IMR-90 (cell line): ENCODE measurements at places on chromosomes 5 and 9. TPM values are rescaled to one million over a fixed set of nuclear protein-coding genes. Genes with fewer than 3 reads are reported as not detected.
A peak's percentile ranks its signal among the peaks of the same experiment; 100 is the strongest.

DNA sequence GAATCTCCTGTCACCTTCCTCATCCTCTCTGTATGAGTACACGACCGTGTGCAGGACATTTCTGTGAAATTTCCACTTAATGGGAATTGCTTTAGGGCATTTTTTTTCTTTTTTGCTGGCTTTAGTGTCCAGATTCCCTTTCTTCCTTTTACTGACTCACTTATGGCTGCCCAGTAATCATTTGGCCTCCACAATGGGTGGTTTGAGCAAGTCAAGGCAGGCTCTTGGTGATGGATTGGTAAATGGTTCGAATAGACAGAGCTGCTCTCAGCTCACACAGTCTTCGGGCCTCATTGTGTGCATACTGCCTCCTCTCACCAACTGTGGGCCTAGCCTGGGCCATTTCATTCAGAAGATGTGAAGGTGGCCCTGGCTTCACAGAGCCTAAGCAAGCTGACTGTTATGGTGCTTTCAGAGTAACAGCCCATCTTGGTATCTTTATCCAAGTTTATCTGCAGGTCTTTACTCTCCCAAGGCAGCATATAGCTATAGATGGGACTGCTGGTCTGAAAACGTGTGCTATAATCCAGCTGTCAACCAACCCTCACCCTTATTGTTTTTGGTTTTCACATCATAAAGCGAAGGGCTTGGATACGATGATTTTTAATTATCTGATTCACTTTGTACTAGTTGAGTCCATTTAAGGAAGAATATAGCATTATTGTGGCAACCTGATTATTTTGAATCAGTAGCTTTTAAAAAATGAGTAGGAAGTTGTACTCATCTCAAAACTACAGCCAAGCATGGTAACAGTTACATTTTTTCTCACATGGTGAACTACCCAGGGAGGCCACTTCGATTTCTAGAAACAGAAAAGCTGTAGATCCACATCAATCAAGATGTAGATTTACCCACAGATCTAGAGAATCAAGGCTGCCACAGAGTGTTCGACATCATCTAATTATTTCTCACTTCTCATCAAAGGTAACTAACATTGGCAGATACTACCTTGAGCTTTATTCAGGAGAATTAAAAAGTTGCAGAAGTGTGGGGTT lies 50.4 kb upstream of the CKMT2 start:
- H3K36me3 ChIP-seq, result peaks cover 6% of the 10 kb centered on the region; the same call in 1 of the 2 replicates
- no peak overlapping the region for H3K4me3 ChIP-seq
- DNase-seq, result no peak
- H3K4me1 ChIP-seq, result no peaks in the 10 kb centered on the region

DNA sequence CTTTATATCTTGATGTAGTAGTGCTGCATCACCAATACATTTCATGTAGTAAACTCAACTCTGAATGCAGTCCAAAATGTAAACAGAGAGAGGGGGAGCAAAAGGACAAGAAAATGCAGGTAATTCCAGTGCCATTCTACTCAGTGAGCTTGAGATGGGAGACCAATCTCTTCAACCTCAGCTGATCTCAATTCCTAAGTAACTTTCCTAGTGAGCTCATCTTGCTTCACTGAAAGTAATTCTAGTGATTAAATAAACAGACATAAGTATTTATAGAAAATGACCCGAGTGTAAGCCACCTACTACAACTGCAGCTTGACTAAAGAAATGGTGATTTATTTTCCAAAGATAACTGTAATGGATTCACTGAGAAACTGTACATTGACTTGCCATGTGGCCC lies 424.5 kb downstream of the DMRT2 start:
- H3K4me3 ChIP-seq, result no peak overlapping the region
- no peaks in the 10 kb centered on the region for H3K4me1 ChIP-seq
- no peaks in the 10 kb centered on the region for H3K27me3 ChIP-seq
- no peak for DNase-seq
- no peak overlapping the region for H3K27ac ChIP-seq
- H3K36me3 ChIP-seq, result no peaks in the 10 kb centered on the region

DNA sequence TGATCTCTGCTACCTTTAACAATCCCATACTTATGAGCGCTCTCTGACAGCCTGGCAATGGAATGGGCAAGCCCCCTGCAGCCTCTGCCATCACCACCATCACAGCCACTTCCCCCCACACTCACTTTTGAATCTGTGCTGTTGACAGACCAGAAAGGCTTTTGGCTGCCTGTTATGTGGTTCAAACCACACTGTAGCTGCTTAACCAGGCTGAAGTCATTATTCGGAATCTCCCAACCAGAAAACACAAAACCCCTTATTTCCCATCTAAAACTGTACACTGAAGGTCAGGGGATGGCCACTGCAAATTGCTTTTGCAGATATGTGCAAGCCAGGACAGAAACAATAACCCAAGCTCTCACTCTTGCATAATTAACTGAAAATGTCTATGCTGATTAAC lies 35.8 kb downstream of the PTCH1 start:
- peaks cover 41% of the 10 kb centered on the region for H3K36me3 ChIP-seq
- no peak overlapping the region for H3K27ac ChIP-seq
- no peak overlapping the region for H3K4me3 ChIP-seq

DNA sequence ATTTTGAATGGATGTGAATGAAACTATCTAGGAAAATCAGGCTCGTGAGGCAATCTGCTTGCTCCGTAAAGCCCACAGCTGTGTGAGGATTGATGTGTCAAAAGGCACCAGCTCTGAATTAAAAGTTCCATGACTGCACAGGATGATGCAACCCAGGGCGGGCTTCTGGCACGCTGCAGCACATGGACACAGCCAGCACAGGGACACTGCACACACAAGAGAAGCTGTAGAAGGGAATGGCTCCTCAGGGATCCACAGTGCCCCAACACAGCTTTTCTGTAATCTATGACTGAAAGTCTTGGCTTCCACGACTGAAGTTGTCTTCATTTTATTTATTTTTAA lies 151.0 kb downstream of the GCNT1 start:
- no peak overlapping the region for H3K27ac ChIP-seq
- peaks cover 4% of the 10 kb centered on the region; the same call in 1 of the 2 replicates for H3K27me3 ChIP-seq
- H3K4me3 ChIP-seq, result no peak overlapping the region
- no peaks in the 10 kb centered on the region for H3K4me1 ChIP-seq
- peak; percentile 54 for DNase-seq

GRCh38 chr5:172730981-172731679 lies 39.9 kb downstream of the DUSP1 start:
- no peak overlapping the region for H3K4me3 ChIP-seq
- H3K27me3 ChIP-seq, result peaks cover 2% of the 10 kb centered on the region; the same call in 1 of the 2 replicates
- H3K27ac ChIP-seq, result no peak overlapping the region
- H3K4me1 ChIP-seq, result peaks cover 15% of the 10 kb centered on the region

DNA sequence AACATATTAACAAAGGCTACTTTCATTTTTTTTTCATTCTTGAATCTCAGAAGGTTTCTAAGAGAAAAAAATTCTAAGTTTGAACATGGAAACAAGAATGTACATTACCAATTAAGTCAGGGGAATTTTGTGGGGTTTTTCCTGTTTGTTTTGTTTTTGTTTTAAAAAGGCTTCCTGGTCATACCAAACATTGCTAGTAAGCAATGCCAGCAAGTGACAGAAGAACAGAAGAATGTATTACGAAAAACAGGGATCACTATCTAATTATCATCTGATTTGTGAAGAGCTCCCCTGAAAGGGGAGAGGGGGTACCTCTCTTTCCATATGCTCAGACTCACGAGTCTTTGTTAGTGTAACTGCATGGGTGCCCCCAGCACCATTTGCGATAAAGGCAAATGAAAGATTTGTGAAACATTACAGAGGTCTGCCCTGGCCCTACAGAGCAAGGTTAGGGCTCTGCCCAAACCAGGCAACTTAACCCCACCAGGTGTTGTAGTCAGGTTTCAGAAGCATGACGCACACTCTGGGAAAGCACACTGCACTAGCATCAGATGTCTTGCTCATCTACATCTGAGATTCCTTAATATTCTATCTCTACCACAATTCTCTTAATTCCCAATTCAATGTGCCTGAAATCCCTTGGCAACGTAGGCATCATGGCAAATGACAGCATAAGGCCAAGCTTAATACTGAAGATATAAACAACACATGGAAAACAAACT lies 268.2 kb downstream of the MLLT3 start:
- no peaks in the 10 kb centered on the region for H3K27me3 ChIP-seq
- no peak overlapping the region for H3K4me3 ChIP-seq
- peaks cover 3% of the 10 kb centered on the region for H3K36me3 ChIP-seq
- peaks cover 21% of the 10 kb centered on the region for H3K4me1 ChIP-seq

GRCh38 chr5:127010362-127010761 lies 20.0 kb downstream of the MARCHF3 start:
- DNase-seq, result peak; percentile 29
- peaks cover 4% of the 10 kb centered on the region; the same call in 1 of the 2 replicates for H3K4me1 ChIP-seq
- no peaks in the 10 kb centered on the region for H3K36me3 ChIP-seq
- H3K4me3 ChIP-seq, result no peak overlapping the region

DNA sequence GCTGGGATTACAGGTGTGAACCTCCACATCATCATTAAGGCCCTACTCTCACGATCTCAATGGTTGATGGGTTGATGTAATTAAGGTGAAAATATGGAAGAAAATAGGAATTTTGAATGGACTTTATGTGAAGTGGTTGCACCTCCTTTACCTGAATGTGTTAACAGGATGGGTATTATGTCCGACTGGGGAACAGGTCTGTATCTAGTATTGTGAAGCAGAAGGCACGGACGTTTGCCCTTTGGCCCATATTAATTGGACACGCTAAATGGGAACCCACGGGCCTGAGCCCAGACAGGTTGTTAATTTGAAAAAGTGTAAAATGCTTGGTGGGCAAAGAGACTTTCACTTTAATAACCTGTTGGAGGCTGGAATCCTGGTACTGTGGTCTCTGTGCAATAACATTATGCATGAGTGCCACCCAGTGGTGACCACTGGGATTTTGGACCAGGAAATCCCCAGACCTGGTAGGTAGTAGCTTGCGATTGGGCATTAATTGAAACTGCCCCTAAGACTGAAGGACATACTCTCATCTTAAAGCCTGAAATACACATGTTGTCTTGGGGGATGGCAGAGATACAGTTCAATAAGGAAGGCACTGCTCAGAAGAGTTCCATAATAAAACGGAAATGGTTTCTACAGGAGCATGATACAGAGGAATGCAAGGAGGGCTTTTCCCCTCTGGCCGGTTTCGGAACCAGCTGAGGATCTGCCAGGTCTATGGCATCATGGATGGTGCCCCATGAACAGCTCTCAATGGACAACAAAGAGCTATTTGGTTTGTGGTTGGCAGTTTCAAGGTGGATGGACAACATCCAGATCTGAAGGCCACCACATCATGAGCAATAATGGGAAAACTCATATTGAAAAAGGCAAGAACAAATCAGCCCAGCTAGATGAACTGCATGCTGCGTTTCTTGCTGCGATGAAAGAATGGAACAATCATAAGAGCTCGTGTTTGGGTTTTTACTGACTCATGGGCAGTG lies 26.2 kb upstream of the BICD2 start:
- DNase-seq, result peak; percentile 75
- no peak overlapping the region for H3K4me3 ChIP-seq
- H3K27ac ChIP-seq, result no peak overlapping the region
- H3K4me1 ChIP-seq, result no peaks in the 10 kb centered on the region
- peaks cover 33% of the 10 kb centered on the region for H3K27me3 ChIP-seq

DNA sequence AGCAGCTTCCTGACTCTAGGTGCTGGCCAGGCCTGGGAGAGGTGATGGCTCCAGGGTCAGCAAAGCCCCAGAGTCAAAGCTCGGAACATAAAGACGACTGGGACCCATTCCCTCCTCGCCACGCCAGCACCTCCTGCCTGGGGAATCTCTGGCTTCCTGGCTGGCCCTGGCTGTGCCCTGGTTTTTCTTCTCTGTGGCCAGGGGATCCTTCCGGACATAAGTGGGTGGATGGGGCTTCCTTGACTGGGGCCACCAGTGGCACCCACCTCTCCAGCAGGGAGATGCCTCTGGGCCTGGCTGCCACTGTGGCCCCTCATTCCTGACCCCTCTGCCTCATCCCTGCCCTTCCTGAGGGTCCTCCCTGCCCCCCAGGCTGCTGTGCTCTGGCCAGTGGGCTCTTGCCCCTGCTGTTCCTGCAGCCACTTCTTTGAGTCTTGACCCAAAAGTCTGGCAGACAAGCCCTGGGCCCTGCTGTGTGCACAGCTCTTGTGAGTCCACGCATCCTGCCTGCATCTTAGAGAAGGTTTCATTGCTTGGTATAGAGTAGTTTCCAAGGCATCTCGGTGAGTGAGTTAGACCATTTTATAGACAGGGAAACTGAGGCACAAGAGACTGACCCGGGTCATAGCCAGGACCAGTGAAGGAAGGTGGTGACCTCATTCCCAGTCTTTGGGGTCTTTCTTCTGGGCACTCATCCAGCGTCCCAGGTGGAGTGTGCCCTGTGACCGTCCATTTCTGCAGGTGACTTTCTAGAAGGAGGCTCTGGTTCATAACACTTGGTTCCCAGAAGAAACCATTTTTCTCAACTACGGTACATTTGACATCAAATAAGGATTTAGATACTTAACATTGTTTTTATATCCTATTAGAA lies 17.3 kb upstream of the LPCAT1 start:
- DNase-seq, result no peak
- H3K27me3 ChIP-seq, result peaks cover 12% of the 10 kb centered on the region
- H3K4me1 ChIP-seq, result no peaks in the 10 kb centered on the region

DNA sequence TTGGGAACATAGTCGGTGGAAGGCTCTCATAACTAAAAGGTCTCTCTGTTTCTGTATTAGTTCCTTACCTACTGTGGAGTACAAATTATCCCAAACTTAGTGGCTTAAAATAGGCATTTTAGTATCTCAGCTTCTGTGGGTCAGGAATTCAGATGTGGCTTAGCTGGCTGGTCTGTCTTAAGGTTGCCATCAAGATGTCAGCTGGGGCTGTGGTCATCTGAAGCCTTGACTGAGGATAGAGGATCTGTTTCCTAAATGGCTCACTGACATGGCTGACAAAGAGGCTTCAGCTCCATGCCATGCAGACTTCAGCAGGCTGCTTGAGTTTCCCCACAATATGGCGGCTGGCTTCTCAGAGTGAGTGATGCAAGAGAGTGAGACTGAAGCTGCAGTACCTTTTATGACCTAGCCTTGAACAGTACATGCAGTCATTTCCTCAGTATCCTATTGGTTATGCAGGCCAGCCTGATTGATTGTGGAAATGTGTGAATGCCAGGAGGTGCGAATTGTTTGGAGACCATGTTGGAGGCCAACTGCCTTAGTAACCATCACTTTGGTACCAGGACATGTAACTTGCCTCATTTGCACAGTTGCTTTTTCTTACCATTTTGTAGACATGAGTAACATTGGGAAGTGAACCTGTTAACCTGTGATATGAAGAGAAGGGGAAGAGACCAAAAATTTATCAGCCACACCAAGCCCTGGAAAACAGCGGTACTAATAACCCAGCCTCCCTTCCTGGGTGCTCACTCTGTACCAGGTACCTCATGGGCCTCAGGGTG lies 152.8 kb upstream of the IER5L start:
- peaks cover 21% of the 10 kb centered on the region for H3K4me1 ChIP-seq
- no peak overlapping the region for H3K4me3 ChIP-seq
- H3K36me3 ChIP-seq, result no peaks in the 10 kb centered on the region
- H3K27ac ChIP-seq, result no peak overlapping the region

GRCh38 chr5:88507261-88507660 lies 238.6 kb upstream of the TMEM161B start:
- H3K4me1 ChIP-seq, result no peaks in the 10 kb centered on the region
- no peaks in the 10 kb centered on the region for H3K36me3 ChIP-seq
- no peak overlapping the region for H3K4me3 ChIP-seq
- H3K27me3 ChIP-seq, result no peaks in the 10 kb centered on the region
- no peak overlapping the region for H3K27ac ChIP-seq

GRCh38 chr5:58046371-58046770 lies 413.5 kb downstream of the PLK2 start:
- no peaks in the 10 kb centered on the region; the same call in 1 of the 2 replicates for H3K4me1 ChIP-seq
- DNase-seq, result no peak
- no peaks in the 10 kb centered on the region for H3K27me3 ChIP-seq
- H3K36me3 ChIP-seq, result no peaks in the 10 kb centered on the region
- no peak overlapping the region for H3K4me3 ChIP-seq

BTNL9 gene
- total RNA-seq, result not detected in 2 replicates

NFX1 gene
- 36.0 and 36.9 TPM in 2 replicates for total RNA-seq

SLC36A2 gene
- not detected in 2 replicates for total RNA-seq

FAT2 gene
- under 0.01 TPM in 2 replicates for total RNA-seq

TYRP1 gene
- 0.83 and 0.90 TPM in 2 replicates for total RNA-seq

PKD2L2 gene
- not detected in 2 replicates for total RNA-seq

SLC27A6 gene
- total RNA-seq, result under 0.01 and 0.28 TPM in 2 replicates
